ENCODE measurements at places on chromosomes 11 and 22.

- no peak for DNase-seq
Measured at GRCh38 chr11:73034331-73034730, 107.8 kb downstream of the FCHSD2 start.

DNA sequence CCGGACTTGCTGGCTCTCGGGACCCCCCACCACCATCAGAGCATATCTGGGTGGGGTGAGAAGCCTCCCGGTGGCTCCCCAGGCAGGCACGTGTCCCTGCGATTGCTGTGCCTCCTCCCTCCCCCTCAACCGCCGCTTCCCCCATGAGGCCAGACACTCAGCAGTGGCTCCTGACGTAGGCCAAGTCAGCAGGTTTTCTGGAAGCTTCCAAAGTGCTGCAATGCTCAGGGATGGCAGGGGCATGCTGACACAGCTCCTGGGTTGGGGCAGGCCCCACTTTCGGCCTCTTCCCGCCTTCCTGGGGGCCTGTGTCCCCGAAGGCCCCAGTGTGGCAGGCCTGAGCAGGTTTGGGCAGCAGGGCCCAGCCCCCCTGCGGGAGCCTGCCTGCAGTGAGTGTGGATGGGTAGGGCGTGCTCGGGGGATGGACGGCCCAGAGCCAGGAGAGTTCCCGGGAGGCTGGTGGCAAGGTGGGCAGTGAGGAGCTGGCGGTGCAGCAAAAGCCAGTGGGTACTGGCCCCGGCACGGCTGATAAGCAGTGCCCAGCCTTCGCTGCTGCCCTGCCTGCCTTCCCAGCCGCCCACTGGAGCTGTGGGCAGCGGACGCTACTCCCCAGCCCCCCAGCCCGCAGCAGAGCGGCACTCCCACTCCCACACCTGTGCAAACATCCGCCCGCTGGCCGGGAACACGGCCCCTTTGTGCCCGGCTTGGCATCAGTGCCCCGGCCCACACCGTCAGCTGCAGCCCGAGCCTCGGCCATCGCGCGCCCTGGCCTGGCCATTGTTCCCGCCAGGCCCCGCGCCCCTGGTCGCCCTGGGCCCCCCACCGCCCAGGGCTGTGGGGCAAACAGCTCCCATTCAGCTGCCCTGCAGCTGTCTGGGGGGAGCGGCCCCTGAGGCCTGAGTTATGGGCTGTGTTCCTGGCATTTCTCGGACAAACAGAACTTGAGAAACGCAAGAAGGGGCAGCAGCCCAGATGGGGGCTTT is 125.0 kb downstream of the KCNQ1OT1 start:
- no peak for DNase-seq

GRCh38 chr11:10454878-10455631 is at the start of gene AMPD3:
Gene AMPD3, plus strand, starts transcription at chr11:10455264. Its CDS starts 6,256 bp downstream, at chr11:10461520.
- no peak for DNase-seq

DNA sequence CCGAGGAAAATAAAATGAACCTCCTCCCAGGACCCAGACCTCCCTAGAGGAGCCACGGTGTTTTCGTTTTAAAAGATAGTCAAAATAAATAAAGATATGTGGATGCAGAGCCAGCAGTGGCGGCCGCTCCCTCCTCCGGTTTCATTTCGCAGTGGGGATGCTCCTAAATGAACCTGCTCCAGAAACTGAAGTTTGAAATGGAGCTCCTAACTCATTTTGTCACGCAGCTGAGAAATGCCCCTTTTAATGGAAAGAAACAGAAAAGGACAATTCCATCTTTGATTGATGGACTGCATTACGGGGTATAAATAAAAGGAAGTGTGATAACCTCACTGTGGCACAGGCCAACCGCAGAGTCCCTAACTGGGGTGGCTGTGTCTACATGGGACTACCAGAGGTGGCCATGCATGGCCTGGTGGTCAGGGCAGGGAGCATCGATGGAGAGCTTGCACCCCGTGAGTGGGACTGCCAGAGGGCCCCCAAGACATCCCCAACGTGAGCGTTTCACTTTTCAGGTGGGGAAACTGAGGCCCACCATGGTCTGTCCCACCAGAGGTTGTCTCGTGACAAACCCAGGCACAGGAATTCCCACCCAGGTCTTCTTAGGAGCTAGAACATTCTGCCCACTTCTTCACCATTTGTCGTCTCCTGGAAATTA is 426.6 kb downstream of the BRD1 start:
- DNase-seq: no peak

DNA sequence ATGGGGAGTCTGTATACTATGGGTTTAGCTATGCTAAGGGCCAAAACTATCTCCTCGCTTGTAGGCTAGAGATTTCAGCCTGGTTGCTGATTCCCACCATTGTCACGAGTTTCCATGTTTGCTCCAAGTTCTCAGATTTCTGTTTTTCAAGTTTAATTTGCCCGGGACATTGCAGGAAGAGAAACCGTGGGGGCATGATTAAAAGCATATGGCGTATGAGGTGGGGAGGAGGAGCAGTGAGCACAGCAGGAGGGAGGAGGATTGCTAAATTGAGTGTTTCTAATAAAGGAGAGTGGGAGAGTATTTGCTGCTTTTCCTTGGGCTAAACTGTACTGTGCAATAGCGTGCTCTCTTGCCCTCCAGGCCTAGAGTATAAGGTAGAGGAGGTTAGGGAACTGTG is 558.4 kb downstream of the METTL15 start:
- DNase-seq: no peak

GRCh38 chr11:100328626-100329340 is 358.3 kb upstream of the ARHGAP42 start:
- no peak for DNase-seq

GRCh38 chr11:117328375-117329010 is 839 bp downstream of the CEP164 start:
- no peak for DNase-seq

GRCh38 chr11:85977751-85978160 is 91.1 kb downstream of the PICALM start:
- no peak for DNase-seq

DNA sequence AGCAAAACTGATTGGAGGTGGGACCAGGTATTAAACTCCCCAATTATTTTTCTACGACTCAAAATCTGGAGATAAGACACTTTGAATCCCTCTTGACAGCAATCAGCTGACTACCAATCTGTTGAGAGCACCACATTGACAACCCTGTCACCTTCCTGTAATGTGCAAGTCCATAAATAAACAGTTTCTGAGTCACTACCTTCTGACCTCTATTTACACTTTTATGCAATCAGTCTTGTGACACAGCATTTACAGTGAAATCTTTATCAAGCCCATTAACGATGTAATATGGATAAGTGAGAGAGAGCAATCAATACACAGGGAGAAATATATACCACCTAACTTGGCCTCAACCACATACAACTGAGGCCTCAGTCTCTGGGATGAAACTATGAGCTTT is 283.7 kb upstream of the ANO5 start:
- DNase-seq: no peak

- DNase-seq: no peak
Measured at GRCh38 chr11:72741429-72741833, 10.8 kb downstream of the ARAP1 start.

DNA sequence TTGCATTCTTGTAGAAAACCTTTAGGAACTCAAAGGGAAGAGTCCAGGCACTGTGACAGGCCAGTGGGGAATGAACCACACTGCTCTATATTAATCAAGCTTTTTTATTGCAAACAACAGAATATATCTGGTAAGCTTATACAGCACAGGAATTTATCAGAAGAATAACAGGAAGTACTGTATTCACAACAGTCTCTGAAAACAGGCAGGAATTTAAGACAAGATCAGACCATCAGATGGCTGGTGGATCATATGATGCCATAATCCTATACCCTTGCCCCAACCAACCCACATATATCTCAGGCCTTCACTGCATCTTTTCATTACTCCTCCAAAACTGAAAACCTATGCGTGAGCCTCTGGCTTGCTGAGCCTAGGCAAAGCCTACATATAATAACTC is 1.0 kb upstream of the HTATIP2 start:
- DNase-seq: no peak

DNA sequence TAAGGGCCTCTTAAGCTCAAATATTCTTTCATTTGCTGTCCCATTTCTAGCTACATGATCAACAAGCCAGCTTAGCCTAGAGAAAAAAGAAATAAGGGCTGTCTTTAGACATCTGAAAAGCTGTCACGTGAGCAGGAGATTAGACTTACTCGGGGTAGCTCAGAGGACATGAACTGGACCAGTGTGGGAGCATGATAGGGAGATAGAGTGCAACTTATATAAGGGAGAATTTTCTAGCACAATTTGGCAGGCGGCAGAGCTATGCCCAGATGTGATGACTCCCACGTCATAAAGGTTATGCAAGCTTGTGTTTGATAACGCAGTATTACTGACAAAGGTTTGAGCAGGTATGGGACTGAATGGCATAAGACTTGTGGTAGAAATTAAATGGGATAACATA is 28.2 kb upstream of the TPBGL start:
- DNase-seq: no peak

GRCh38 chr11:93484716-93485115 is 58.5 kb downstream of the SMCO4 start:
- DNase-seq: no peak

DNA sequence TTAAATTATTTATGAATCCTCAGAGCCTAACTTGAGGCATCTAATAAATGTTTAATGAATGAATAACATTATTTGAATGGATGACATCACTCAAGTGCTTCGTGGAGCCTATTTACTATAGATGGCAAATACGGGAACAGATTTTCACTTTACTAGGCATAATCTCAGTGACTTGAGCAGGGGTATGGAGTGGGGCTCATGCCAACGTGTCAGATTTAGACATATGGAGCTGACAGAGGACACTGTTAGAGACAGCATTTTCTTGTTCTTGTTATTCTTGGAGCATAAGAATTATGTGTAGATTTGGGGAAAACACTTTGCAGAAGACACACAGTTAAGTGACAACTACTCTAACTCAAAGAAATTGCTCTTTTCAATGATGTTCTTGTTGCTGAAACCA is 78.5 kb downstream of the RDX start:
- DNase-seq: no peak

- DNase-seq: no peak
Measured at GRCh38 chr11:82802710-82803109, 69.0 kb upstream of the FAM181B start.

GRCh38 chr11:2752204-2752770 is 52.5 kb upstream of the KCNQ1OT1 start:
- no peak for DNase-seq

GRCh38 chr11:111694851-111695250 is 71.3 kb downstream of the PPP2R1B start:
- no peak for DNase-seq

DNA sequence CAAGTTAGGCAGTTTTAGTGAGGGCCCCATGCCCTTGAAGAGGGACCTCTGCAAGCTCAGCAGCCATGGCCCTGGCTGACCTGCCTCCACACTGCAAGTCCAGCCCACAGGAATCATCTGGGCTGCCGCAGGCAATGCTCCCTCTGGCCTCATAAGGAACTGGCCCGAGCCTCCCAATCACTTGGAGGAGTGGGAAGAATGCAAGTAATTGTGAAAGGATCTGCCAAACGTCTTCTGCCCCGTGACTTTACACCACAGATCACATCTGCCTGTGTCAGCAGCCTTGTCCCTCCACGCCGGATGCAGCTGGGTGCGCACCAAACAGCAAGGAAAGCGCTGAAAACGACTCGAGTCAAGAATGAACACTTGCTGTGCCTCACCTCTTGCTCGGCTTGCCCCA is 23.8 kb downstream of the OPCML start:
- DNase-seq: no peak

DNA sequence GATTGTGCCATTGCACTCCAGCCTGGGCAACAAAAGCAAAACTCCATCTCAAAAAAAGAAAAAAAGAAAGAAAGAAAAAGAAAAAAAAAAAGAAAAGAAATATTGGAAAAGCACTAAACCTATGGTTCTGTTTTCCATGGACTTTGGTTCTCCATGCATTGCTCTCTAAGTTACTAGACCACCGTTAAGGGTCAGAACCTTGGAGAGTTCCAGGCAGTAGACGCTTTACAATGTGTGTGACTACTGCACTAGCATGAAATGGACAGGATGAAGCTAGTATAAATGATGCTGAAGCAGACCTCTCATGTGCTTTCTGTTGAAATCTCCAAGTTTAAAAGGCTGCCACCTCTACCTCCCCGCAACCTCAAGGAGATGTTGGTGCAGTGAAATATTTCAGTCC is 63.5 kb downstream of the SIK2 start:
- DNase-seq: no peak

DNA sequence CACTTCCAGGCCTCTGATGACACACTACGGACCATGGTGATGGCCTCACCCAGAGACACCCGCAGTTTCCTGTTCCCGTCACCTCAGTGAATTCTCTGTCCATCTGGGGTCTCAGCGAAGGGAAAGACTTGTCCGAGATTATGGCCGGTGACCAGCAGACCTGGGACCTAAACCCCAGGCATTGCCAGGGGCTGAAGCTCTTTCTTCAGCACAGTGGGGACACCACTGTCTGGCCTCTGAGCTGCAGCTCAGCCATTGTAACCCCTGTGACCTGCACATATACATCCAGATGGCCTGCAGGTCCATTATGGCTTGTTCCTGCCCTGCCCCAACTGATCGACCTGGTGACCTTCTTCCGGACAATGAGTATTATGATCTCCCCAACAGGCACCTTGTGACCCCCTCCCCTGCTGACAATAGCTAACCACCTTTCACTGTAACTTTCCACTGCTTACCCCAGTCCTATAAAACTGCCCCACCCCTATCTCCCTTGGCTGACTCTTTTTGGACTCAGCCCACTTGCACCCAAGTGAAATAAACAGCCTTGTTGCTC is 22.3 kb downstream of the CBX7 start:
- no peak for DNase-seq

DNA sequence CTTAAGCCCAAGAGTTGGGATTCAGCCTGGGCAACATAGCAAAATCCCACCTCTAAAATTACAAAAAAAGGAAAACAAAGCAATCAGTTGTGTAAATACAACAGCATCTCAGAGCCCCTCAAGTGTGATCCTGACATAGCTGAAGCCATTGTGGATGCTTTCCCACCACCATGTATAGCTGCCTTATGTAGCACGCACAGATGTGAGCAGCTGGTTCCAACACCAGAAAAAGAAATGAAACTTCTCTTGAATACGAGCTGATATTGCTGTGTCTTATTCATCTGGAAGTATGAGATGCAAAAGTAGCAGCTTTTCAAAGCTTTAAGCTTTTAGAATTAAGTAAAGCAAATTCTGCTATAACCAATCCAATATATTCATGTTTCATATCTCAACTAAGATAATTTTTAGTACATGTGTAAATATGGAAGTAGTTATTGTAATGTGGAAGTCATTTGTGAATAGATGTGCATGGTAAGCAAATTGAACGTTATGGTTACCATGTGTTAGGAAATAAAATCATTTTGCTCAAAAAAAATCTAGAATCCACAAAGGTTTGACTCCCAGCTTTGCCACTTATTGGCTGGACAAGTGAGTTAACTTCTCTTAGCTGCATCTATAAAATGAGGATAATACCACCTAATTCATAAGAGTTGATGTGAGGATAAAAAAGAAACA is 63.2 kb downstream of the SGSM3 start:
- DNase-seq: no peak
